ENCODE measurements at places on chromosomes 1 and 21.

DNA sequence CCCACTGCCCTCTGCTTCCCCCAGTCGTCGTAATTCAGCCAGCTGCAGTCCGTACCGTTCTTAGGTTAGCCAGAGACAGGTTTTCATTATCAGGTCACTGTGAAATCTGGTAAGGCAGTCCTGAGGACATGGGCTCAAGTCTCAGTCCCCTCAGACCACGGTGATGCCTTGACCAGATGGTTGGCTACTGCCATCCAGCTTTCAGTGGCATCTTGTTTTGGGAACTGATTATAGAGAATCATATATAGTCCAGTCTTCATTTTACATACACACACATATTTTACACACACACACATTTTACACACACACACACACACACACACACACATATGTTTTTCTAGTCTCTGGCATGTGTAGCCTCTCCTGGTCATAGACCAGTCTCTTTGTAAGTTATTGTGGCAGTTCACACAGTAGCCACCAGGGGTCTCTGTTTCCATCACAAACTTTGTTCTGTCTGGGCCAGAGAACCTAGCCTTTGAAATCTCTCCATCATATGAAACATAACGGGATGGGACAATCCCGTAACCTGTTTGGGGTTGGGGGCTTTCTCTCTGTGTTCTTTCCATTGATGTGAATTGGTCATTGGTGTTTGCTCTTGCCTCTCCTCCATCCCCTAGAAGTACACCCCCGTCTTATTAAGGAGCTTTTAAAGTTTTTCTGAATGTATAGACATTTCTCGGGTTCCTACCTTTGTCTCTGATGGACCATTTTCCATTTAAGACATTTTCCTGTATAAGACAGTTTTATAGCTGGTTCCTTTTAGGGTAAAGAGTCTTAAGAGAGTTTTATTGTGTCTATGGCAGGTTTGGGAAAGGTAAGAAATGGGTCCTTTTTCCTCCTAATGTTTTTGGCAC lies 8.4 kb upstream of the IKBKE start:
- peak; percentile 62 for DNase-seq

GRCh38 chr1:23673086-23673813 lies 18.4 kb upstream of the RPL11 start:
- DNase-seq: no peak

DNA sequence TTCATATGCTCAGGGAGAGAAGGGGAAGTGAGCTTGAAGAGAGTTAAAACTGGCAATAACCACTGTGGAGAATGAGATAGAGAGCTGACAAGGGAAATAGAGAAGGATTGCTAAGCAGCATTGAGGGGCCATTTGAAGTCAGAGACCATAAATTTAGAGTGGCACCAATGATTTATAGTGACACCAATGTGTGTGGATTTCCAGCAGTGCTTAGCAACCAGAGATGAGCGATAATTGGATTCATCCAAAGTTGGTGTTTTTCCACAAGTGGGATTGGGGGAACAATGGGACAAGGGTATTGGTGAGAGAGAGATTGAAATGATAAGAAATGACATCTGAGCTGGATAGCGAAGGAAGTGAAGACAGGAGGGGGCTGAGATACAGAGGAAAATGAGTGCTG lies 114.1 kb downstream of the C1orf94 start:
- no peak for DNase-seq

GRCh38 chr1:209421978-209422680 lies 161.4 kb upstream of the CAMK1G start:
- DNase-seq: no peak

DNA sequence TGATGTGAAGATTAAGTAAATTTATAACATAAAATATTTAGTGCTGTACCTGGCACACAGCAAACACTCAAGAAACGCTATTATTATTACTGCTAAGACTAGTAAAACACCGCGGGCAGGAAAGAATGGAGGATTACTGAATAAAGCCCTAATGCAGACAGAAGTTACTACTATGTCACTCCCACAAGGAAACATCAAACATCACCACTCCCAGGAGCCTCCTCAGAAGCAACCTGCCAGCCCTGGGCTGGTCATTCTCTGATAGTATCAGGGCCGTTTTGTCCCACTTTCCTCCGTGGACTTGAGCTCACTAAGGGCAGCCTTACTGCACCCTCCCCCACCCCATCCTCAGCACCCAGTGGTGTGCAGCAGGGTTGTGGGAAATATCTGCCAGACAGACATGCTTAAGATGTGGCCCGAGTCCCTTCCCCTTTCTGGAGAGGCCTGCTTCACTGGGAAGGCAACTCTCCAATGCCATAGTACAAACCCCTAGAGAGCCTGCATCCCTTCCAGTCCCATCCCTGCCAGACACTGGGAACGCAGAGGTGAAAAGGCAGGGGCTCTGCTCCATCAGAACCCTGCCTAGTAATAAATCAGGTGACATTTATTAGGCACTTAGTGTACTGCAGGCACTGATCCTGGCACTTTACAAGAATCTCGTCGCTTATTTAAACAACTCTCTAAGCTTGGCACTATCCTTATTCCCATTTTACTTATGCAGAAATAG lies 41.7 kb upstream of the ECE1 start:
- DNase-seq: no peak

DNA sequence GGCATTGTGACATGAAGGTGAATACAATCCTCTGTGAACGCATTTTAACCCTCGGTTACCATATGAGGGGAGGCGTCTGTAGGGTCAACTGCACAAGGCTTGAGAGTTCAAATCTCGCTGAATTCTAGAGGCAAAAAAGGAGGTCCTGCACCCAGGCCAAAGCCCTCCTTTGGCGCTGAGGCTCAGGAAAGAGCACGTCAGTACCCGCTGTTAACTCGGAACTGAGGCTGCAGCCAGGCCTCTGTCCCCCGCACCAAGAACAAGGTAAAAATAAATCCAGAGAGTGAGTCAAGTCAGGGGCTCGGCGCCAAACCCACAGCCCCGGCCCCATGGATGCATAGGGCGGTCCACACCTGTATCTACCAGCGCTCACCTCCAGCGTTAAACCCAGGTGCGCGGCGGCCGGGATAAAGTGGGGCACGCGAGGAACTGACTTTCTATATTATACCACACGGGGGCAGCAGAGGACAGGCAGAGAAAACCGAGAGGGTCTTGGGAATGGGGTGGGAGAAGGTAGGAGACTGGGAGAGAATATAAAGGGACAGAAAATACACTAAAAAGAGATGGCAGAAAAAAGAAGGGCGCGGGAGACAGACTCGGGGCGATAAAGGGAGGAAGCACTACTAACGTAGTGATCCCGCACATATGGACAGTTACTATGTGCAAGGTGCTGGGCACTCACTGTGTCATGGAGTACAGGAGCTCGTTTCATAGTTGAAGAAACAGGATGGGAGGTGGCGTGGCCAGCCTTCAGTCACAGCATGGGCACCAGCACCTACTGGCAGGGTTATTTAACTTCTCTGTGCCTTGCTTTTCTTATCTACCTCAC lies 54.9 kb downstream of the DMRTA2 start:
- DNase-seq: no peak

- no peak for DNase-seq
These were observed 6.1 kb upstream of the TINAGL1 start for GRCh38 chr1:31570228-31570627.

DNA sequence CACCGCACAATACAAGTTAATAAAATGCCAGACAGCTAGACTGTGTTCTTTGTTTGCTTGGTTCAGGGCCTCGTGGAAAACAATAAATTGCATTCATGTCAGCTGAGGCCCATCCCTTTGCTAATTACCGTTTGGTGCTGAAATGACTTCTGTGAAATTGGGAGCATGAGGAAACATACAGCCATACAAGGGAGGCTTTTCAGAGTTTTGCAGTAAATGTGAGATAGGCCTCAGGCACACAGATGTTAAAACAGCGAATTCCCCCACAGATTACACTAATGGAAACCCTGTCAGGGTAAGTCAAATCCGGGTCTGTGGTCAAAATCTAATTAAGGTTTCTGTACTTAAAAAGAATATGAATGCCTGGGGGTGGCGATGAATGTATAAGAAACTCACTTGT lies 173.5 kb upstream of the LMO4 start:
- no peak for DNase-seq

- no peak for DNase-seq
These were observed 123.0 kb downstream of the NAV1 start for GRCh38 chr1:201661823-201662359.

GRCh38 chr1:1997576-1997975 lies 6.0 kb downstream of the CFAP74 start:
- DNase-seq: no peak

DNA sequence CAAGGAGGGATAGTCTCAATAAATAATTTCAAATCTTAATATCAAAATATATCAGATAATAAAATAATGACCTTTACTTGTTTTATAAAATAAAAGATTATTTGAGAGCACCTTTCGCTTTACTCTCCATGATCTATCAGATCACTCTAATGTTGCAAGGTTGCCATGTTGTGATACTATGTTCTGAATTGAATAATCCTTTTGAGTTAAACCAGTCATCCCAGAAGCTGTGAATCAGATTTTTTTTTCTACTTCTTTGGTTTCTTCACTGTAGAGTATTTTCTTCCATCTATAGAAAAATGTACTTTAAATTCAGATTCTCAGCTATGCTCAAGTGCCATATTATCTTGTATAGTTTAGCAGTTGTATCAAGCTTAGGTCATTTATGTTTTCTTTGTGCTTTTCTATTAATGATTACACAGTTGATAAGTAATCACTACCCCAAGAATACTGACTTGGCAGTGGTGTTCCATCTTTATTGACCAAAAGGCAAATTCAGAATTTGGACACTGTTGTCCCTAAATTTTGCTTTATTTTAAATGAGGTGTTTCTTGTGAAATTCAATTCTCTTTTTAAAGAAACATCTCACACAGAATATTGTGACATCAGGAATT lies 32.9 kb downstream of the BRDT start:
- DNase-seq: no peak

DNA sequence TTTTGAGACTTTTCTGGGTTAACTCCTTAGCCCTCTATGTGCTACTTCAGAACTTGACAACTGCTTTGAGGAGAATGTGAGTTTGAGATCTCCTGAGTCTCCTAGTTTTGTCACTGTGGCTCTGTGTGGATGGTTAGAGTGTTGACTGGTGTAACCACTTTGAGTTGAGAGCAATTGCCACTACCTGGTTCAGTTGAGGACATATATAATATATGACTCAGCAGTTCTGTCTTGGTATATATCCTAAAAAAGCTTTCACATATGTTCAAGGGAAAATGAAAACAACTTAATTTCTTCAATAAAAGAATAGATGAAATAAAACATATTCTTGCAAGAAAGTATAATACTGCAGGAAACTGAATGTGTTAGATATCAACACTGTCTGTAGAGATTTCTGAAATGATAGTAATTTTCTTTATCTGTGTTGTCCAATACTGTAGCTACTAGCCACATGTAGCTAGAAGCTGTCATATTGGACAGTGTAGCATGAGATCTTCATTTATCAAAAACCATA lies 96.7 kb upstream of the QSOX1 start:
- no peak for DNase-seq

DNA sequence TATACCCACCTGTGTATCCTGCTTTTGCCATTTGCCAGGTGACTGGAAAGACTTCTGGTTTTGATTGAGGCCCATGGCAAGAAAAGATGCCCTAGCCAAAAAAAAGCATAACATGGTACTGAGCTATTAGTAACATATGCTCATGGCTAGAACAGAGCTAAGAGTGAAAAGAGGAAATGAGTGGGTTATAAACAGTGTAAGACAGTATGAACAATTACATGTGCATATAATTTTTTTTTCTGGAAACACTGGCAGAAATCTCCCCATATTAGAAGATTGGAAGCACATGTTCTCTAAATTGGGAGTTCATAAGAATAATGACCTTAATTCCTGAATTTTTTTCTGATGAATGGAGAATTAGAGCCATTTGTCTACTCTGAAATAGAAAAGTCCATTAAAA lies 41.2 kb upstream of the PDC start:
- DNase-seq: no peak

- DNase-seq: no peak
These were observed 33.1 kb upstream of the SRRM1 start for GRCh38 chr1:24609949-24610517.

DNA sequence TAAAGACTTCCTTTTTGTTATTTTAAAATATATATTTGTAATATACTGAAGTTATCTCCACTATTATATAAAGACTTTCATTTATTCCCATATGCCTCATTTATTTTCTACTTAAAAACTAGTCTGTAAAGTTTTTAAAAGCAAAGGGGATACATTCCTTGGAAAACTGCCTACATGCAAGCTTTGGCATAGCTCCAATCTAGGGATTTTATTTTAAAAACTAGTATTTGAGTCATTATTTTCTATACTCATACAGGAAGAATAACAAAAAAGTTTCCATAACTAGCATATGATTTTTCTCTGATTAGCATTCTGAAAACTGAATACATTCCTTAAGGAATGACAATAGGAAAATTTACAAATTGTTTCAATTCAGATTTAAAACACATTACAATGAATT lies 88.9 kb downstream of the COL24A1 start:
- no peak for DNase-seq

DNA sequence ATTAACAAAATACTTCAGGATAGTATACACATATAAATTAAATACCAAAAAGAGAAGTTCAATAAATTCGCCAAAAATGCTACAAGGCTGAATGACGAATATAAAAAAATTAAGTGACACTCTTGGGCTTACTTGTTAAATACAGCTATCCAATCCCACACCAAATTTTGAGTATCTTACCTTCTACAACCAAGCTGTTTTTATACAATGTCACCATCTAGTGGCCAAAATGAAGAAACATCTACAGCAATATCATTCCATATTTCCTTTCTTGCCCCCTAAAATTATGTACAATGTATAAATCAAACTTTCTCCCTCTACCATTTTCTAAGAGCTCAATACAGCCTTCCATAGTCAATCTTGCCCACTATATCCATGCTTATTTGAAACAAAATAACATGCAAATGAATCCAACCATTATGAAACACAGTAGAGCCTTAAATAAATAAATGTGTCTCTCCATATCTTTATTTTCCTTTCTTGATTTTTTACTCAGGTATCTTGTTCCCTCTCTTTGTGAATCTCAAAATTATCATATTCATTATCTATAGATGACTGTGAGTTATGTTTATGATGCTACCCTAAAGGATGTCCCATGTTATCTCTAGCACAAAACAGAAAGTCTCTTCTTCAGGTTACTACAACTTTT lies 86.3 kb downstream of the ACBD6 start:
- DNase-seq: no peak

DNA sequence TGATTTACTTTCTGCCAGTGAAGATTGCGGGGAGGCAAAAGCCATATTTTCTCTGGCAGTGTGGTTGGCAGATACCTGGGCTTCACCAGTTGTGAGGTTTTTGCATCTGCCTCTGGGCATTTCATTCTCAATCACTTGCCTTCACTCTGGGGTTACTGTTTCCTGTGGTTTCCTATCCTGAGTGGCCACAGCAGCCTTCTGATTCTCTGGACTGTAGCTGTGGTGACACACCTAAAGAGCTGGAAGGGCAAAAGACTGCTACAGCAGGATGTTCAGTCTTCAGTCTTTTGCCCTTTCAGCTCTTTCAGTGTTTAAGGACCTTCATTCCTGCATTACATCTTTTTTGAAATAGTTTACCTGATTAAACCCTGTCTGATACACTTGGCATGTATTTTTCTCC lies 50.5 kb upstream of the GPR52 start:
- DNase-seq: no peak
